H54 (cell line): ENCODE measurements at places on chromosomes 13 and 19.

GRCh38 chr19:49297403-49297802, 27.6 kb downstream of the SLC6A16 start:
- no peak for DNase-seq

GRCh38 chr13:93843082-93843481, 616.5 kb downstream of the GPC6 start:
- DNase-seq, result no peak

DNA sequence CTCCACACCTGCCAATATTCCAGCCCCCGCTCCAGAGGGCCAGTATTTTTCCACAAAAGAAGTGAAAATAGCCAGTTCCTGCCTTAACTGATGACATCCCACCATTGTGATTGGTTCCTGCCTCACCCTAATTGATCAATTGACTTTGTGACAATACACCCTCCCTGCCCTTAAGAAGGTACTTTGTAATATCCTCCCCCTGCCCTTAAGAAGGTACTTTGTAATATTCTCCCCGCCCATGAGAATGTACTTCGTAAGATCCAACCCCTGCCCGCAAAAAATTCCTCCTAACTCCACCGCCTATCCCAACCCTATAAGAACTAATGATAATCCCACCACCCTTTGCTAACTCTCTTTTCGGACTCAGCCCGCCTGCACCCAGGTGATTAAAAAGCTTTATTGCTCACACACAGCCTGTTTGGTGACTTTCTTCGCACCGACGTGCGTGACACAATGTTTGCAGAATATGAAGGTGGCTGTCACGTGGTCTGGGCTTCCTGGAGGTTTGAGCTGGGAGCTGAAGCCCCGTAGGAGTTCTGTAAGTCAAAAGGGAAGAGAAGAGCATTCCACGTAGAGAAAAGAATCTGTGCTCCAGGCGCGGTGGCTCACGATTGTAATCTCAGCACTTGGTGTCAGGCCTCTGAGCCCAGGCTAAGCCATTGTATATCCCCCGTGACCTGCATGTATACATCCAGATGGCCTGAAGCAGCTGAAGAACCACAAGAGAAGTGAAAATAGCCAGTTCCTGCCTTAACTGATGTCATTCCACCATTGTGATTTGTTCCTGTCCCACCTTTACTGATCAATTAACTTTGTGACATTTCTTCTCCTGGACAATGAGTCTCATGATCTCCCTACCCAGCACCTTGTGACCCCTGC, 6.2 kb upstream of the FUT3 start:
- DNase-seq, result no peak

DNA sequence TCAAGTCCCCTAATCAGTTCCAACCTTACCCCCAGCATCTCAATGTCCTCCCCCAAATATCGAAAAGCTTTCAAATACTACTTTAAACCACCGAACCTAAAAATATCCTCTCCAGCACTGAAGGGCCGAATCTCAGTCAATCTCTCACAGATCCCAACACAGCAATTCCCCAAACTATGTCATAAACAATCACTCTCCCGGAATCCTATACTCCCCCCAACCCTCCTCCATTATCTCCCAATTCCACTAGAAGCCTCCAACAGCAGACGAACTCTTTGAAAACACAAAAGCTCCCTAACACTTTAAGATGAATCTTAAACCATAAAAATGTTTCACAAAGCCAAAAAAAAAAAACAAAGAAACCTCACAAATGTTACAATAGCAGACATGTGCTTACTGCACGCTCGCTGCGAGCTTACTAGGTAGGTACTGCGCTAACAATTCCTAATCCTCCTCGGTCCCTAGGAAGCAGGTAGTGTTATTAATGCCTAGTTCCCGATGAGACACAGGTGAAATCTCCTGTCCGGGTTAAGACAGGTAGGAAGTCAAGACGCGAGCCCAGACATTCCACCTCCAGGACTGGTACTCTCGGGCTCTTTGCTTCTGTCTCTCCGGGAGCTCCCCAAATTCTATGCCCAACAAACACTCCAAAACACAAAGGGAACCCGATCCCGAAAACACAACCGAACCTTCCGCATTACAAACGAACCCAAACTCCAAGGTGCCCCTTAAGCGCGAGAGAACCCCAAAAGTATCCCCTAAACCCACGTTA, 14.2 kb downstream of the FBXO46 start:
- DNase-seq, result no peak

DNA sequence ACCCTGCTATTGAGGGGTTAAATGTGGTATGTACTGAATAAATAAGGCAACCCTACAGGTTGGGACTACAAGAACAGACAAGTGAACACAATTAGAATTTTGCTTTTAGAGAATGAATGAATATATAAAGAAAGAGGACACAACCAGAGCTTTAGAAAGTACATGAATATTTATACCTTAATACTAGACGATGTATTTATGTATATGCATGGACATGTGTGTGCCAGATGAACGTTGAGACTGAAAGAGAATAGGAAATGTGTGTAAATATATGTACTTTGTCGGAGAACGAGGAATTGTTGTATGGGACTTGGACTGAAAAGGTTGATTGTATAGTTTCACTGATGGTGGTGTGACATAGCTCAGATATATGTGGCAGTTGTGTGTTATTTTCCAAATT, 9.3 kb upstream of the COG6 start:
- no peak for DNase-seq
